ENCODE measurements at places on chromosomes 7 and 10. TPM values are rescaled to one million over a fixed set of nuclear protein-coding genes. Genes with fewer than 3 reads are reported as not detected.

Gene HOXA10
- total RNA-seq, result not detected

DNA sequence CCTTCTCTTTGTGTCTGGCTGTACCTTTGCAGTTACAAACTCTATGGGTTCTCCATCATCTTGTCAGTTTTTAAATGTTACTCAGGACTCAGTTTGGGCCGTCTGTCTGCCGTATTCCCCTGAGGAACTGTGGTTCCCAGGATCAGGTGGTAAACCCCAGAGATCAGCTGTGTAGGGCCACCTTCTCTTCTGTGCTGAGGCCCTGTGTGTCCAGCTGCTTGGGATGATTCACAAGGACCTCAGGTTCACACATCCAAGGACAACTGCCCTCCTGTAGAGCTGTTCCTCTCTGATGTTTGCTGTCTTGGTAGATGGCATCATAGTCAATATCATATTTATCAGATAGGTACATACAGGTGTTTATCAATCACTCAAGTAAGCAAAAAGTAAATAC lies 24.5 kb downstream of the CUL1 start:
- DNase-seq, result no peak

DNA sequence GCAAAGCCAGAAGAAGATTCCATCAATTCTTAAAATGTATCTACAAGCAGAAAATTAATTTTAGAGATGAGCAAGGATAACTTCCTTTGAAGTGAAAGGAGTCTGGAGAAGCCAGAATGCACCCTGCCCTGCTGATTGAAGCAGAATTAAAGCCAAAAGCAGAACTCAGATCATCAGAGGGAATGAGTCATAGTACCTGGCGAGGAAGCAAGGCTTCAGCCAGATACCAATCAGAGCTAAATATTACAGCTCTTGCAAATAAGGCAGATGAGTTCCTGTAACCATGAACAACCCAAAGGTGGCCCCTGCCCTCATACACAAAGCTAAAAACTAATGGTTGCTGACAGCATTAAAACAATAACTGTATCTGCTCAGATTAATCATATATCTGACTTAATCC lies 10.4 kb downstream of the HTR7 start:
- DNase-seq, result no peak

DNA sequence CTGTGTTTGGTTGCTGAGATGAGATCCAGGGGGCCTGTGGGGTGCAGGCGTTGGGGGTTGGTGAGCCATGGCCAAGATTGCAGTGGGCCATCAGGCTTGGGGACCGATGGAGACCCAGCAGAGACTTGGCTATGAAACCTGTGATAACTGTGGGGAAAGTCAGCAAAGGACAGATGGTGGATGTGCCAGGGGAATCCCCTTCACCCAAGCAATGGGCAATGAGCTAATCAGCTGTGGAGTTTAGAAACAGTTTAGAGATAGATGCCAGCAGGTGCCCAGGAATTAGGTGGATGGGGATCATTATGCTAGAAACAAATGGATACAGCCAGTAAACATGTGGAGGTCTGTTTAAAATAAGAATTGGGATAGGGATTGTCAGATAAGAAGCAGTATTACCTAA lies 151.4 kb upstream of the FERD3L start:
- no peak for DNase-seq

DNA sequence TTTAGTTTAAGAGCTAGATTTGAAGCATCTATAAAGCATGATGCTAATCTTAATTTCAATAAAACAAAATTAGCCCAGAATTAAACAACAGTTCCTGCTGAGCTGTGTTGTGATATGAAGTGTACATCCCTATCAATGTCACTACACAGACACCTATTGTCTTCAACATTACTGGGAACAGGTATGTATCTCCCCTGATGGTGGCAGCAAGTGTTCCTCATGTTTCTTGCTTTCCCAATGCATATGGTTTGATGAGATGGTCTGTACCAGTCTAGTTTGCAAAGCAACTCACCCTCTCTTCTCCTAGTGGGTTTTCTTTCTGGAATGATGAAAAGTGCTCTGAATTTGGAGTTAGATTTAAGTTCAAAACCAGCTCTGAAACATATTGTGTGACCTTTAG lies 38.1 kb downstream of the TSPAN12 start:
- DNase-seq, result no peak

Data from tongue (tissue), 3 donors.